AG09319 (cell line): ENCODE measurements at places on chromosomes 16 and 17.

GRCh38 chr17:82795615-82796014, 43.8 kb downstream of the TBCD start:
- DNase-seq, result no peak

- no peak for DNase-seq
Measured at GRCh38 chr16:76213860-76214259, 63.3 kb upstream of the CNTNAP4 start.

DNA sequence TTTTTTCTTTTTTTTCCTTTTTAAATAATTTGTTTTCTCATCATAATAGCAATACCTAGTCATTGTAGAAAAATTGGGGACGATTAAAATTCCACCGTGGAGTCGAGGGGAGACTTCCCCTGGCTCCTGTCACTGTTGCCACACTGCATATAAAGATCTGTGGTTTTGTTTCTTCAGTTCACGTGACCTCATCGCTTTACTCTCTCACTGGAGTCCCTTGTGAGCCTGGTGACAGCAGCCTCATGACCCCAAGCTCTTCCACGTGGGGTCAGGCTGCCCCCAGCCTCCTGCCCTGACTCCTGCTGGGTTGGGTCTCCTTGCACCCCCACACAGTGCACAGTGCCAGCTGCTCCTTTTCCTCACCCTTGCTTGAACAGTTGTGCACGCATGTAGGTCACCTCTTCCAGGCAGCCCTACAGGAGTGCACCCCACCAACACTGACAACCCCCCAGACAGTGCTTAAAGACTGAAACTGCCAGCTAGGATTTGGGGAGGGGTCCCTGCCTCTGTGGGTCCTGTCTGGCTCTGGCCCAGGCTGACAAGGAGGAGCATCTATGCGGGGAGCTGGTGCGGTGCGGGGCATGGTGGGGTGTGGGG, 7.3 kb upstream of the METRNL start:
- DNase-seq, result no peak

- DNase-seq, result no peak
Measured at GRCh38 chr16:55179411-55179810, 144.6 kb upstream of the IRX6 start.

- no peak for DNase-seq
Measured at GRCh38 chr16:3804426-3805016, 76.0 kb downstream of the CREBBP start.

DNA sequence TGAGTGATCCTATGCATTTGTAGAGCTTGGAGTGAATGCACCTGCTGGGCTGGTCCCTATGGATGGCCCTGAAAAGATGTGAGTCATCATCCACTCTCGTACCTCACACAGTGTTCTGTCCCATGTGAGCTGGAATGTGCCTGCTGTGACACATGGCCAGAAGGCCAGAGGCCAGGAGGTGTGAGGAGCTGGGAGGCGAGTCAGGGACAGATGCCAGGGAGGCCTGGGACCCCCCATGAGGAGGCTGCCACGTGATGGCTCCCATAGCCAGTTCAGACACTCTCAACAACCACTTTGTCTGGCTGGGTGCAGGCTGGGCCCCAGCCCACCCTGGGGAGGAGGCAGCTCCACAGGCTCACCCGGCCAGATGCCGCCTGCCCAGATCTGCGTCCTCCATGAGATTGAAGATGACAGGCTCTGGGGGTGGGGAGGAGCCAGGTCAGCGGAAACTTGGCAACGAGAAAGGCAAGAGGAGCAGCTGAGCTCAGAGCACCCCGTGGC, 168.8 kb downstream of the C16orf78 start:
- DNase-seq, result no peak

DNA sequence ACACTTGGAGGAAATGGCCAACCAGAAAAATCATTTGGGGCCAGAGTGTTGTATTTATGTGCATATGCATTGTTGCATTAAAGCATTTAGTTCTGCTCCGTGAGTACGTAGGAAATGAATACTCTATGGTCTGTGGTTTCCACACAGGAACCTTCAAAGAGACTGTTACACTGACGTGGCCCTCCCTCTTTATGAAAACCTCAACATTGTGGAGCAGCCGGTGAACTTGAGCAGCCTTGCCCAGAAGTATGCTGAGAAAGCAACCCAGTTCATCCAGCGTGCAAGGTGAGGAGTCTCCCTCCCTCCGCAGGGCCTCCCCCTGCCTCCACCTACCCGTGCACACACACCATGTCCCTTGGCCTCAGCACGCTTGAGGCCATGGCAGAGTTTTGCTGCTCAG, 65.2 kb downstream of the ARSG start:
- DNase-seq, result no peak

DNA sequence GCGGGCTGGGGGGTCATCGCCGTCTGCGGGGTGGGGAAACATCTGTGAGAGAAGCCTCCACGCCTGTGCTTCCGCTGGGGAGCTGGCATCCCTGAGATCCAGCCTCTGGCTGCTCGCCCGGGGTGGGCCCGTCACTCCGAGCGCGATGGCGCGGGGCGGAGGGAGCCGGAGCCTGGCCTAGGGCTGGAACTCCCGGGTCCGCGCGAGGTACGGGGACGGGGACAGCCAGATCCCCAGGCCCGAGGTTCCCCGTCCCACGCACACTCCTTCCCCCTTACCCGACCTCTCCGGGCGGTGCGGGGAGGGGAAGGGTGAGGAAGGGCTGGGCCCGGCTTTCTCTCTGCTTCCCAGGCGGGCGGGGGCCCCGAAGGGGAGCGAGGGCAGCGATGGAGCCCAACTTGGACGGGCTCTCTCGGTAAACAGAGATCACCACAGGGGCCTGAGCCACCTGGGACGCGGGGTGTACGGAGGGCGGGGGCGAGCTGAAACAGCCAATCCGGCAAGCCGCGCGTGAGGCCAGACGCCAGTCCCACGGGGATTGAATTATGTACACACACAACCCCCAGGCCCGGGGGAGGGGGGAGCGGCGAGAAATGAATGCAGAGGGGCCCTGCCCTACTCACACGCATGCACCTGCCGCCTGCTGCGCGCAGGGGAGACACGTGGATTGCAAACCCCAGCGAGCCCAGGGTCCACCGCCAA, at the start of gene SLC16A11:
Gene SLC16A11 (minus strand): TSS at position 596 of the 702 bp plus-strand sequence. CDS start 579 bp downstream, at position 17.
- no peak for DNase-seq

GRCh38 chr17:31573861-31574260, 182.4 kb downstream of the RAB11FIP4 start:
- DNase-seq, result no peak

DNA sequence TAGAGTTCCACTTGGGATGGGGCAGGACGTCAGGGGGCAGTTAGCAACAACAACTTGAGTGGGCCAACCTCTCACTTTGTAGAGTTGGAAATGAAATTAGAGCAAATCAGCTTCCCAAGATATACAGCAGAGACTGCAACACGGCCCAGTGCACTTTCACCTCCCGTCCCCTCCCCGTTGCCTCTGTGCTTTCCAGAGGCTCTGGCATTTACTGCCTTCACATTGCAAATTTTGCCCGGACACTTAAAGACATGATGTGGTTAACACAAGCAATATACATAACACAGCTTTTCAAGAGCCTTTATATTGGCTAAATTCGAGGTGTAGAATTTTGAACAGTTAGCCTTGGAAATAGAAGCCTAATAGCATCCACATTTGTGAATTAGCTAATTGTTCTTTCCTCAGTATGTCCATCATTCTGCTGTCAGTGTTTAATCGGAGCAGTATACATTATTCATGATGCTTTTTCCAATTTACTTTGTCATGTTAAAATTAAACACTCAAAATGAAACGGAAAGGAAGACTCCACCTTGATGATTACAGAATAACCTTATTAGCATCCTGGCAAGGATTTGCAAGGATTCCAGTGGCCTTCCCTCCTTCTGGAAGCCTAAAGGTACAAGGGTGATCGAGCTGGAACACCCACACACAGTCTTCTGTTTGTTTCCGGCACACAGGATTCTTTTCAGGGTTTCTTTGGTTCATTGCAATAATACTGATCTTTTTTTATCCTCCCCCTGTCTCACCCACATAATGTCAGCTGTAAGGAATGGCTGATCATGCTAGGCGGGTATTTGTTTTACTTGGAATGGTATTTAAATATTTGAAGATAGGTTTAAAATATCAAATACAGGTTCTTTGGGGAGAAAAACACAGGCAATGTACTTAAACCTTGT, 190.9 kb upstream of the CACNG5 start:
- no peak for DNase-seq

GRCh38 chr17:28916302-28916934, 13.5 kb upstream of the DHRS13 start:
- DNase-seq, result no peak

DNA sequence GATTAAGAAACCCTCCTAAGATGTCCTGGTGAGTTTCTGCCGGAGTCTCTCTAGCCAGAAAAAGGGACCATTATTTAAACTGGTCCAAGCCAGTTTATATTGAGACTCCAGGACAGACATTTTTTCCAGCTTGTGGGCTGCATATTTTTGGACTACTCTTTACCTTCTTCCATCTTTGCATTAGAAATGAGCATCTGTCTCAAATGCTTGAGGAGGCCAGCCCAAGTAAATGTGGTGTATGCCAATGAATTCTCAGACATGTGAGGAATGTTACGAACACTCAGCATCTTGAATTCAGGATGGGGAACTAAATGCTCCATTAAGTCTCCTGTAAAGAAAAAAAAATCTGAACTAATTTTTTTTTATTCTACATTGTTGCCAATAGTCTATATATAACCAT, 18.4 kb downstream of the TUBD1 start:
- no peak for DNase-seq

- no peak for DNase-seq
Measured at GRCh38 chr16:12341966-12342365, 365.4 kb downstream of the SNX29 start.

GRCh38 chr16:82149536-82149935, 20.5 kb downstream of the MPHOSPH6 start:
- DNase-seq, result no peak

DNA sequence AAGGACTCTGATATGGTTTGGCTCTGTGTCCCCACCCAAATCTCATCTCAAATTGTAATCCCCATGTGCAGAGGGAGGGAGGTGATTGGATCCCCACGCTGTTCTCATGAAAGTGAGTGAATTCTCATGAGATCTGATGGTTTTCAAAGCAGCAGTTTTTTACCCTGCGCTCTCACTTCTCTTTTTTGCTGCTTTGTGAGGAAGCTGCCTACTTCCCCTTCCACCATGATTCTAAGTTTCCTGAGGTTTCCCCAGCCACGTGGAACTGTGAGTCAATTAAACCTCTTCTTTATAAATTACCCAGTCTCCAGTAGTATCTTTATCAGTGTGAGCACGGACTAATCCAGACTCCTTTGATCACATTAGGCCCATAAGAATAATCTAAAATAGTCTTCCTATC, 719.7 kb upstream of the CDH8 start:
- no peak for DNase-seq

DNA sequence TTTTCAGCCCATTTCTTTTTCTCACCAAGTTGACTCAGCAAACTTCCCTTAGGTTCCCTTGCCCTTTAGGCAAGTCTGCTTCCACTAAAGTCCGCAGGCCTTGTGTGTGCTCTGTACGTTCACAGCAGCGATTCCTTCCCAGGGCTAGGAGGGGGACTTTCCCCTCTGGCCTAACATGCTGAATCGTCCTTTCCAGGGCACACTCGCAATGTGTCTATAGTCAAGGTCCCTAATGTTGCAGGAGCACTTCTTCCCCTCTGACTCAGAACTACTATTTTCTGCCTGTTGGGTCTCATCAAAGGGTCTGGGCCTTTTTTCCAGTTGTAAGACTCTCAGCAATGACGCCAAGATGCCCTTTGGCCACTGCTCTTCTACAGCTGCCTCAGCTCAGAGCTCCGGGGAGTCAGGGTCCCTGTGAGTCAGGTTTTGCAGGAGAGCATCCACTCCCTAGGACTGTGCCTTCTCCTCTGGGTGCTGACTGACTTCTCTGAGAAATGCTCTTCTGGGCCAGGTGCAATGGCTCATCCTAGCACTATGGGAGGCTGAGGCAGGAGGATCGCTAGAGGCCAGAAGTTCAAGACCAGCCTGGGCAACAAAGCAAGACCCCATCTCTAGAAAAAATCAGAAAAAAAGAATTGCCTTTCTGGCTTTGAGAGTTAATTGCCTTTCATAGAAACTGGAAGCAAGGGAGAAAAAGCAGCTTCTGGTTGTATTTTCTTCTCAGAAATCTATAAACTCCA, 64.4 kb upstream of the TBX2 start:
- no peak for DNase-seq

GRCh38 chr17:79341222-79341780, 266.7 kb downstream of the ENGASE start:
- no peak for DNase-seq

GRCh38 chr17:5355421-5356129, 63.9 kb downstream of the NUP88 start:
- DNase-seq, result peak; percentile 28

DNA sequence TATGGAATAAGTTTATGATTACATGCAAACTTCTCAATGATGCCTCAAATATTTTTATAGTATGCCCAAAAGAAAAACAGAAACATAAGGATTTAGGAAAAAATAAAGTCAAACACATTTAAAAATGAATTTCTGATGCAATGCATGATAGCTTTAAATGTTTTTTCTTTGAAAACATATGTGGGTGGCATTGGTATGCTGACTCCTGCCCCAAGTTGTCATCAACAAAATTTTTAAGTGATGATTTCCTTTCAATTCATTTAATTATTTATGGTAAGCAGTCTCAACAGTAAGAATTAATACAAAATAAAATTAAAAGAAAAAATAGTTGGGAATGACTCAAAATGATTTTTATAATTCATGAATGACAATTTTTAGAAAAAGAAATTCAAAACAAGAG, 104.9 kb downstream of the CEP112 start:
- DNase-seq, result no peak

DNA sequence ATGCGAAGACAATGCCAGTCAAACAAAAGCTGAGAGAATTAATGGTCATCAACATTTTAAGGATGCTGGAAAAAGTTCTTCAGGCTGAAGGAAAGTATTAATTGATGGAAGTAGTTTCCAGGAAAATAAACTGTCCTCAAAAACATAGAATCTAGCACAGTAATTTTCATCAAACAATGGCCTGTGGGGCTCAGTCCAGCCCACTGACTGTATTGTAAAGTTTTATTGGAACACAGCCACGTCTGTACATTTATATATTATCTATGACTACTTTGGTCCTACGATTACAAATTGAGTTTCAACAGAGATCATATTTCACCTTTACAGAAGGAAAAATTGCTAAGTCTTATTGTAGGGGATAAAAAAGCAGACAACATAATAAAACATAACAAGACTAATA, 484.5 kb downstream of the KCNJ2 start:
- no peak for DNase-seq

GRCh38 chr17:61476476-61477203, 24.4 kb downstream of the TBX4 start:
- no peak for DNase-seq

- no peak for DNase-seq
Measured at GRCh38 chr17:14353861-14354474, 53.1 kb downstream of the HS3ST3B1 start.

DNA sequence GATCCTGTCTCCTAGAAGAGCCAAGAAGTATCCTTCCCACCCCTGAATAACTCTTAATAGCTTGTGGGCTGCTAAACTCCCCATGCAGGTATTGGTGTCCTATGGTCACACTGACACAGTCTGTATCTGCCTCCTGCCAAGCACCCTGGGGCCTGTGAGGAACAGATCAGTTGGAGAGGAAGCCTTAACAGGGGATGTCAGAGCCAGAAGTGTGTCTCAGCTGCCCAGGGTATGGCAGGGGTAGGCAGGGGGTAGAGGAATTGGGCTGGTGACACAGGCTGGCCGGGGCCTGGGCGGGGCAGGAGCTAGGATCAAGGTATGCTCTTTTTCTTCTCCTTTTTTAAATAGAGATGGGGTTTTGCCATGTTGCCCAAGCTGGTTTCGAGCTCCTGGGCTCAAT, 44.7 kb downstream of the DDX19A start:
- DNase-seq, result no peak

- no peak for DNase-seq
Measured at GRCh38 chr16:8569650-8570346, 20.5 kb downstream of the TMEM114 start.

GRCh38 chr17:30716461-30717290, 107.8 kb downstream of the CRLF3 start:
- no peak for DNase-seq

- DNase-seq, result no peak
Measured at GRCh38 chr16:10666291-10666690, 28.4 kb downstream of the TEKT5 start.
